ENCODE measurements at places on chromosomes 2 and 18.

DNA sequence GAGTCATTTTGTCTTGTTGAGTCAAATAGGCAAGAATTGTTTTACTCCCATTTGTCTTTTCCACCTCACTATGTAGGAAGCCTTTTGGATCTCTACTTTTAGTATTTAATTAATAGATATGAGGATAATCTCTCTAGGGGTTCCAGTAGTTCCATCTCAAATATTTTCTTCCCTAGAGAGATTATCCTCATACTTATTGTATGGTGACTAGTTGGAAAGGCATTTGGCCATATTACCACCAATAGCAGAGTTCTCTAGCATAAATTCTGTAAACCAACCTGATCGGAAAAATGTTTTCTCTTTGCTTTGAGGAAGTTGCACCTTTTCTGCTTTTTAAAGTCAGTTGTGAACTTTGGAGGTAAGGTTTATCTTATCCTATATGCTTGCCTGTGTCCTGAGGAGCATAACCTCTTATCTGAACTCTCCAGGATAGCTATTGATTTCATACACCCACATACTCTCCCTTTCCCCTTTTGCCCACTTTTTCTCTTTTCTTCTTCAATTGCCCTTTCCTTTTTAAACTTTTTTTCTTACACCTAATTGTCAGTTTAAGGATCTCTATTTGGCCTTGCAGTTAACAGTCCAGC, 100.8 kb downstream of the GALNT1 start:
- no peak for DNase-seq

- no peak for DNase-seq
Observed at GRCh38 chr2:191701696-191702095, 23.8 kb downstream of the NABP1 start.

DNA sequence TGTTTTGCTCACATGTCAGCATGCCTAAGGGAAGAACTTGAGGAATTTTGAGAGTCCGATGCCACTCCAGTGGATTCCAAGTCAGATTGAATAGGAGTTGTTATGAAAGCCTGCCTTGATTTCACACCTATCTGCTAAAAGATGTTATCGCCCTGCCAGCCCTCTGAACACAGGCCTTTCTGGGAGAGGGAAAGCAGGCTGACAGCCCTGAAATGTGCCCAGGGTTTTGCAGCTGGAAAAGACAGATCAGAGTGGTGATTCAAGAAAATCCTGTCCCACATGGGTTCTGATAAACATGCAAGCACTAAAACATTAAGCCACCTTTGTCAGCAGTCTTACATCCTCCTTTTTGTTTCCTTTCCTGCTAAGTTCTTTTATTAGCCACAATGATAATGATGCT, 1752.9 kb upstream of the CELF4 start:
- DNase-seq: no peak

- DNase-seq: no peak
Observed at GRCh38 chr18:12474876-12475275, 67.1 kb downstream of the PRELID3A start.

DNA sequence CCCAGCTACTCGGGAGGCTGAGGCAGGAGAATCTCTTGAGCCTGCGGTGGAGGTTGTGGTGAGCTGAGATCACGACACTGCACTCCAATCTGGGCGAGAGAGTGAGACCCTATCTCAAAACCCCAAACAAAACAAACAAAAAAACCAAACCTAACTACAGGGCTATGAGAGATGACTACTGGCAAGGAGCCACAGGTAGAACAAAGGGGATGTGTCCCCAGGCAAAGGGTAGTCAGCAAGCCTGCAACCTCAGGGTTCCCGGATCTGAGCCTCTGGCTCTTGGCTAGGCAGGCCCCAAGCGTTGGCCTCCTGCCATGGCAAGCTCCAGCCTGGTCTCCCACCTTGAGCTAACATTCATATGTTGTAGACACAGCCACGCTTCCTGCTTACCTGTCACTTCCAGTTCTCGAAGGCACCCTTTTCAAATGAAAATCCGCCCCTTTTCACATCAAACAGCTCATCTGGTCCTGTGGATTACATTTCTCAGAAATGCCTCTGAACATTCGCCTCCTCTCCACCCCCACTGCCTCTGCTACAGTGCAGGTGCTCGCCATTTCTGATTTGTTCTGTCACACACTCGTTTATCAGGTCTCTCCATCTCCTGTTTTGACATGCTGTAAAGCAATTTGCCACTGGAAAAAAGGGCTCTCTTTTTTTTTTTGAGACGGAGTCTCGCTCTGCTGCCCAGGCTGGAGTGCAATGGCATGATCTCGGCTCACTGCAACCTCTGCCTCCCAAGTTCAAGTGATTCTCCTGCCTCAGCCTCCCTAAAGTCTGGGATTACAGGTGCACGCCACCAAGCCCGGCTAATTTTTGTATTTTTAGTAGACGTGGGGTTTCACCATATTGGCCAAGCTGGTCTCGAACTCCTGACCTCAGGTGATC, 13.1 kb upstream of the ACTR3 start:
- no peak for DNase-seq

GRCh38 chr2:219000569-219000960, 7.3 kb upstream of the CRYBA2 start:
- DNase-seq: no peak

DNA sequence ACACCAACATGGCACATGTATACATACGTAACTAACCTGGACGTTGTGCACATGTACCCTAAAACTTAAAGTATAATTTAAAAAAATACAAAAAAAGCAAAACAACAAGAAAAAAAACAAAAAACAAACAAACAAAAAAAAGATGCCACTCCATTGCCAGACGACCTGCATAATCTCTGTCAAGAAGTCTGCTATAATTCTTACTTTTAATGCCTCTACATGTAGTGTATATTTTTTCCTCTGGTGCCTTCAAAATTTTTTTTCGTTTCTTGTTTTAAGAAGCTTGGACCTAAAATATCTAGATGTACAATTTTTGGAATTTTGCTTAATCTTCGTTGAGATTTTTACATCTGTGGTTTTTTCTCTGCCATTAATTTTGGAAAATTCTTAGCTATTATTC, 235.6 kb upstream of the ZNF521 start:
- DNase-seq: no peak

- no peak for DNase-seq
Observed at GRCh38 chr2:86082756-86083155, 22.9 kb downstream of the POLR1A start.

DNA sequence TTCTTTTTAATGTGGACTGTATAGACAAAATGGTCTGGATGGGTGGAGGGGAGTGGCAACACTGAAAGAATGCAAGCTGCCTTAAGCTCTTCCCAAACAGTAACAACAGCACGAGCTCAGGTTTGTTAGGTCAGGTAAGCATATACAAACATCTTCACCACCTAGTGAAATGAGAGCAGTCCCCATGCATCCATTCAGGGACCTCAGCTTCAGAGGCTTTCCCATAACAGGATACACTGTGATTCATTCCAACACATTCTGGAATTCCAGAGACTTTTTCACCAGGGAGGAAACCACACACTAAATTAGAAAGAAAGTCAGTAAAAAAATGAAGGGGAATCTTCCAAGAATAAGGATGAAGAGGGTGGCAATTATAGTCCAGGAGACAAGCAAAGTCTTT, 50.4 kb upstream of the BZW1 start:
- DNase-seq: no peak

DNA sequence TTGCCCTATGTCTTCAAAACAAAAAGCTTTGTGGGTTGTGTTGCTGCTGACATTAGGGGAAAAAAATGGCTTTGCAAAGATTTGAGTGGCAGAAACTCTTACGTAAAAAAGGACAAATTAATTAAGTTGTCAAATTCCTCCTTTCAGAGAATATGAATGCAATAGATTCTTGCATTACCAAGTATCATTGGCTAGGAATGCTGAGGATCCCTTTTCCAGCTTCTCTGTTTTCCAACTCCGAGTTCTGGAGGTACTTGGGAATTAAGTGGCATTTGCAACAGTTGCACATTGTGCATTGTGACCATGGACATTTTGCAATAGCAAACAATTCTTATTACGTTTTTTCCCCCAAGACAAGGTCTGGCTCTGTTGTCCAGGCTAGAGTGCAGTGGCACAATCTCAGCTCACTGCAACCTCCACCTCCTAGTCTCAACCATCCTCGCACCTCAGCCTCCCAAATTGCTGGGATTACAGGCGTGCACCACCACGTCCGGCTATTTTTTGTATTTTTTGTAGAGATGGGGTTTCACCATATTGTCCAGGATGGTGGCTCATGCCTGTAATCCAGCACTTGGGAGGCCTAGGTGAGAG, 29.9 kb upstream of the PPP1CB start:
- DNase-seq: no peak

DNA sequence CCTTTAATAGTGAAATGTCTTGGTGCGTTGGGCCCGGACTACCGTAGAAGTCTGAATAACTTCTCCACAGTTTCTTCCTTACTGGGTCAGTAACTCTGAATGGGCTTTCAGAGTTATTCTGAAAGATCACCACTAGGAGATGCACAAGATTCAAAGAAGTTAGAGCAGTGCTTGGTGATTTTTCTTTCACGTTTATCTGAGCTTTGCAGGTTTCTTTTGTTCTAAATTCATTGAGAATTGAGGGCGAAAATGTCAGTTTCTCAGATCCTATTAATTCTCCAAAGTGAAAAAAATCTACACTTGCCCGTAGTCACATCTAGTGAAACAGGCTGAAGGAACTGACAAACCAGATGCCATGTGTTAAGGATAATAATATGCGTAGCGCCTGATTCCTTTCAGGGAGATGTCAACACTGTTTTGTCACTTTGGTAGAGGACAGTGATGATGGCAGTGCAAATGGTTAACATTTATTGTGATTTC, 70.1 kb downstream of the QPCT start:
- peak; percentile 75 for DNase-seq

DNA sequence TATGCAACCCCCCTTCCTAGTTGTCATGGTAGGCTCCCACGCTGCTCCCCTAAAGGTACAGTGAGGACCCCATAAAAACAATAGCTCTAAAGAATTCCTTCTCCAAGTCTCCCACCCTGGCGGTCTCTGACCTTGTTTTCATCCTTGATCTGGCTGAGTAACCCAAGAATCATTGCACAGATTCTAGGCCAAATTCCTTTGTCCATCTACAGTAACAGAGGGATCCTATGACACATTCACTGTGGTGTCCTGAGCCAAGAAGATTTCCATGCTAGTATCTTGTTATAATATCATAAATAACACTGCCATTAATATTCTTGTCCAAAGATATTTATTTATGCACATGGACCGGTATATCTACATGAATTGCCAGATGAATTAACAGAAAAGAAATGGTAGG, 240.2 kb downstream of the CYP26B1 start:
- DNase-seq: no peak

DNA sequence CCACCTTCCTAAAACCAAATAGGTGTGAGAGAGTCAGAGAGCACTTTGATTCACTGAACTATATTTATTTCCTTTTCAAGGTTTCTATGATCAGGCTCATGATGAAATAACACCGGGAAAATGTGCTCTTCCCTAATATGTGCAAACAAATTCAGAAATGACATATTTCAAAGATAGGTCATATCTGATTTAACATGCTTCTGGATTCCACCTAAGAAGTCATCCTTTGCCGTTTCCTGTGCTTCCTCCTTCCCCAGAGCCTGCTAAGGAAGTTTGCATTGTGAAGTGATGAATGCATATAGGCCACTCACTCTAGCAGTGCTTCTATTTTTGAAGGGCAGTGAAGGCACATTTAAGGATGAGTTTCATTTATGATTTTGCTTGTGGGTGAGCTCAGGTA, 327.6 kb downstream of the TDRD15 start:
- no peak for DNase-seq

GRCh38 chr2:201807452-201807999, 1.2 kb downstream of the CDK15 start:
- no peak for DNase-seq

GRCh38 chr2:64641599-64641998, 12.1 kb downstream of the SERTAD2 start:
- DNase-seq: no peak

- no peak for DNase-seq
Observed at GRCh38 chr18:65018184-65018583, 732.6 kb upstream of the CDH7 start.

DNA sequence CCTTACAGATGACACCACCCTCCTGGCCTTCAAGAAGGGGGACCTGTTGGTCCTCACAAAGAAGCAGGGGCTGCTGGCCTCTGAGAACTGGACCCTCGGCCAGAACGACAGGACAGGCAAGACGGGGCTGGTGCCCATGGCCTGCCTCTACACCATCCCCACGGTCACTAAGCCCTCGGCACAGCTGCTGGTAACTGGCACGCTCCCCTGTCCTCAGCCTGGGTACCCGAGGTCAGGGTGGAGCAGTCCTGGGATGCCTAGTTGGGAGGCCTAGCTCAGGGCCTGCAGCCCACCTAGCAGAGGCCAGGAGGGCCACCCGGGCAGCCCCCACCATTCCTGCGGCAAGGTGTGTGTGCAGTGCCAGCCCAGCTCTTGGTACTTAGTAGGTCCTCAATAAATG, 16.3 kb upstream of the GPR17 start:
- DNase-seq: no peak

DNA sequence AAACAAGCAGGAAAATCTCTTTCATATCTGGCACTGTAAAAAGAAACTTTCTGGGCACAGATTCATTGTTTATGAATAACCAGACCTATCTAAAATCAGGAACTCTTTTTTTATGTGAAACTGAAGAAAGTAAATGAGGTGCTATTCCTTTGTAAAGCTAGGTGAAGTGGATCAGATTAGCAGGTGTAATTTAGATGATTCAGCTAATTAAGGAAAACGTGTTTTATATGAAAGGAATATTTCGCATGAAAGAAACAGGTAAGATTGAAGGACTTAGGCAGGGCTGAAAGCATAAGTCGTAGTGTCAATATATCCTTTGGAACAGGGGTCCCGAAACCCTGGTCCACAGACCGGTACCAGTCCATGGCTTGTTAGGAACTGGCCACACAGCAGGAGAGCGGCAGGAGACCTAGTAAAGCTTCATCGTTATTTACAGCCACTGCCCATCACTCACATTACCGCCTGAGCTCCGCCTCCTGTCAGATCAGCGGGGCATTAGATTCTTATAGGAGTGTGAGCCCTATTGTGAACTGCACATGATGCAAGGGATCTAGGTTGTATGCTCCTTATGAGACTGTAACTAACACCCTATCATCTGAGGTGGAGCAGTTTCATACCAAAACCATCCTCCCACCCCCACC, 20.3 kb upstream of the XIRP2 start:
- DNase-seq: no peak

DNA sequence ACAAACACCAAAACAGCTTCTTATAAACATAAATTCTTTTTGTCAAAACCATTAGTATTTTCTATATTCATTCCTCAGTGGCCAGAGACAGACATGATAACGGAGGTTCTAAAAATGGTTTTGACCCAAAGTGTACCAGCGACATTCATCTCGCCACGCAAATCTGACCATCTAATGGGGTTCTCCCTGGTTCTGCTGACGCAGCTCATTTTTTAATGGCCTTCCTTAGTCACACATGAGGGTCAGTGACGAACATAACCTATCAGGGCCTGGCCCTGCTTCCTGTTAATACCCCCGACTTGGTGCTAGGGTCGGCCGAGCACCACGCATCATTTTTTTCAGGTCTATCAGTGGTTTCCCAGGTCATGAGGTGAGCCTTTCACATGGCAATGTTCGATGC, 45.9 kb upstream of the ARL4C start:
- no peak for DNase-seq

Measured in MM.1S (cell line).